Activated T-helper 1 cell treated with anti-CD3 and anti-CD28 coated beads, Interleukin-12 subunit alpha, Interleukin-12 subunit beta, Interleukin-2, Interleukin-4 antibody, amounts not matched to agents 30 ng/mL and 10 ng/mL and 1 ng/mL, durations not matched to agents 14 hours and 24 hours and 36 hours (primary cell): ENCODE measurements at places on chromosomes 3 and 15. TPM values are rescaled to one million over a fixed set of nuclear protein-coding genes. Genes with fewer than 3 reads are reported as not detected.

DNA sequence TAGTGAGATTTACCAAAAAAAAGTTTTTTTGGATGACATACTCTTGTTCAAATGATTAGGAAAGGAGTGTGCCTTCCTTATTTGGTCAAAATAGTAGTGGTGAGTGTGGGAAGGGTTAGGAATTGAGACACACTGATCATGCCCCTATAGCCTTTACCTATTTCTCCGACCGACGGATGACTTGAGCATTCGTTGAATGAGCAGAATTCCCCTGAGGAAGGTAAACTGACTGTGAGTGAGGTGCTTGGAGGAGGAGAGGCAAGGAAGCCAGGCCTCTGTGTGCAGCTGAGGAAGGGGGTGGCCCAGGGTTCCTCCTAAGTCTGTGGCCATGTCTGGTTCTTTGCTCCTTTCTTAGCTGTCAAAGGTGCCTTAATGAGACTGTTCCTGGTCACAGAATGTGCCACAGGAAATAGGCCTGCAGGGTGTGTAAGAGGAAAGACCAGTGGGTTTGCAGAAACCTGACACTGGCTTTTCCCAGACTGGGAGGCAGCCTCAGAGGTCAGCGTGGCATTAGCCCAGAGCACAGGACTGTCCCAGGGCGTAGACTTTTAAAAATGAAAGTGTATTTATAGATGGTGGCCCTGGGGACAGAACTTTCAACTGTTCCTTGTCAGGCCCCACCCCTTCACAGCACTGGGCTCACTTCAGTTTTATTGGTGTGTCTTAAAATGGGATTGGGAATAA, 307.7 kb upstream of the C2CD4B start:
- no peak for DNase-seq

DNA sequence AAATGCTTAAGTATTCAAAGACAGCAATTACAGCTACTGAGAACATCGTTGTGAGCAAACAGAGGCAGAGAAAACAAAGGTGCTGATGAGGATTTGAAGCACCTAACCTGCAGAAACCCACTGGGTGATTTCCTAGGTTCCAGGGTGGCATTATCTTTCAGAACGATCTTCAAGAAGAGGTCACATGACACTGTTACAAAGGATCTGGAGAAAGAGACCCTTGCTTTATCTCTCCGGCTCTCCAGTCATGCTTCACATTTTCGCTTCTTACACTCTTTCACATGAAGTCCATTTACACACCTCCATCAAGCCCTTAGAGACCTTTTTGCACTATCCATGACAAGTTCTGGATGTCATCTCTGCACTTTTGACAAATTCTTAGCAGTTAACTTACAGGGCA, 70.8 kb downstream of the GOLGA8B start:
- no peak for DNase-seq

- DNase-seq = no peak
Observed at GRCh38 chr3:72635551-72635950, 212.7 kb downstream of the SHQ1 start.

DNA sequence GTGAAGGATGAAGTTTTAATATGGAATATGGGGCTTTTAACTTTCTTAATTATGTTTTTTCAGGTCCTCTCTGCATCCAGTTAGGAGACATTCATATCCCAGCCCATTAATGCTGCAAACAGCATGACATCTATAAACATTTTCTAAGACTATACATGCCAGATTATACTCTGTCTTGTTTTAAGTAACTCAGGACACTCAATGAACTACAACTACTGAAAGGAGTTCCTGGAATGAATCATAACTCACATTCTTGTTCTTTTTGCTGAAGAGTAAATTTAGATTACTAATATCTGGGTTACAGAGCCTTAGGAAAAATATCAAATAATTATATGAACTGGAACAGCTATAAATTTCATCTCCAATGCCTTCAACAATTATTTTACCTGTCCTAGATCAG, 167.4 kb downstream of the STAG1 start:
- no peak for DNase-seq

DNA sequence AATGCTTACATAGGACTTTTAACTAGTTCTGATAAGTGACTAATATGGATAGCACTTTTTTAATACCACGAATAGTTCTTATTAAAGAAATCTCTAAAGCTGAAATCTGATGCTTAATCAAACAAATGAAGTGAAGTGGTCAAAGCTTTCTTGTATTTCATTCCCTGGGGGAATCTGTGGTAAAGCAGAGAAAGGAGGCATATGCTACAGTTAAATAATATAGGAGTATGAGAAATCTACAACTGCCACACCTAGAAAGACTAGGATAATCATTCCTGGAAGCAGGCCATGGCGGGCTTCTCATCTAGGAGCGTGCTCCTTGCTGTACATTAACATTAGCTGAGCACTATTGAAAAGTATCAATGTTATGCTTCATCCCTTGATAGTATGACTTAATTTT, 835.7 kb downstream of the OTOL1 start:
- no peak for DNase-seq

DNA sequence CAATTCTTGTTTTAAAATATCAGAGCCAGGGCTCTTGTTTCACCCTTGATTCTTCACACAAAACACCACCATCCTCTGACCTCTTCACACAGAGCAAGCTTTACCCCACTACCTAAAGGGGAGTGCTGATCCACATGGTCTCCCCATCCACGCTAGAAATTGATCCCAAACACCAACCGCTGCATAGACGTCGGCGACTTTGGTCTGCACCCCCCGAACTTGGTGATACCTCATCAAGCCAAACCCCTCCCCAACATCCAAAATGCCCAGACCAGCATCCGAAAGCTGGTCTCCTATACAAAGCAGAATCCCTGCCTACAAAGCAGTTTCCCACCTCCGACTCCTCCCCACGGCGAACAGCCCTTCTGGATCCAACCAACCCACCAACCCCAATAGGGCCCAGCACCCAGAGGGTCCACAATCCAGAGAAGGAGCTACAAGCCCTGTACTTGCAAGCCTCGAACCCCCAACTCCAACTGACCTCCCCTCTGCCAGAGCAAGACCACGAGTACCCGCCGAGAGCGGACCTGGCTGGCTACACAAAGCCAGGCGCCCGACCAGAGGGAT, 25.8 kb upstream of the MTHFS start:
- DNase-seq = no peak

GRCh38 chr15:70916531-70916930, 23.9 kb downstream of the LRRC49 start:
- DNase-seq = no peak

- no peak for DNase-seq
Observed at GRCh38 chr3:42094128-42094527, 3.0 kb downstream of the TRAK1 start.

DNA sequence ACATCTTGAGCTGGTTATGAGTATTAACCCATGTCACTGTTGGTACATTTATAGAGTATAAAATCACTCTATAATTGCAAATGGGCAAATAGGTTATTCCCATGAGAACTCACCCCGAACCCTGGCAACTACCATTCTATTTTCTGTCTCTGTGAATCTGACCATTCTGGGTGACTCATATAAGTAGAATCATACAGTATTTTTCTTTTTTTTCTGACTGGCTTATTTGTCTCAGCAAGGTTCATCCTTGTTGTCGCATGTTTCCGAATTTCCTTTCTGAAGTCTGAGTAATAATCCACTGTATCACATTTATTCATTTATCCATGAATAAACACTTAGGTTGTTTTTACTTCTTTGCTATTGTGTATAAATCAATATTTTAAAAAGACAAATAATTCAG, 59.9 kb upstream of the CHRM5 start:
- no peak for DNase-seq

DNA sequence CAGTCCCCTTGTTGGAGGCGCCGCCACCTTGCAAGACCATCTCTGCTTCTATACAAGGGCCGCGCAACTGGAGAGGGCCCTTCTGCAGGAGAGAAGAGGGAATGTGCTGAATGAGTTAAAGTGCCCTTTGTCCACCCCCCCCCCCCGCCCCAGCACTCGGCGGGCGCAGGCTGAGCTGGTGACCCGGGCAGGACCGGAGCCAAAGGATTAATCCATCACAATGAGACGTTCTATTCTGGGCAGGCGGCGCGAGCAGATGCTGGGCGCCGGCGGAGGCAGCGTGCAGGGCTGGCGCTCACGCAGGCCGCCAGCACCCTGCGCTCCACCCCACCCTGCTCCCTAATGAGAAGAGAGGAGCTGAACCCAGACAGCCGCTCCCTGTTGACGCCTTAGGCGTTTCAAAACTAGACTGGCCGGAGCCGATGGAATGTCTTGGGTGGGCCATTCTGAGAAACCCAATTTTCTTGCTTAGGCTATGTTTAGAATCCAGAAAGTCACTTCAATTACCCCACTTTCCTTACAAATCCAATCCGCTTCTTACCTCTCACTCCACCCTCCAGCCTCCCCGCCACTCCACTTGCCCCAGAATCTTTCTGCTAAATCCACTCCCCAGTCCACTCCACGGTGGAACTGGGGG, 32.9 kb downstream of the GJD2 start:
- DNase-seq = no peak

DNA sequence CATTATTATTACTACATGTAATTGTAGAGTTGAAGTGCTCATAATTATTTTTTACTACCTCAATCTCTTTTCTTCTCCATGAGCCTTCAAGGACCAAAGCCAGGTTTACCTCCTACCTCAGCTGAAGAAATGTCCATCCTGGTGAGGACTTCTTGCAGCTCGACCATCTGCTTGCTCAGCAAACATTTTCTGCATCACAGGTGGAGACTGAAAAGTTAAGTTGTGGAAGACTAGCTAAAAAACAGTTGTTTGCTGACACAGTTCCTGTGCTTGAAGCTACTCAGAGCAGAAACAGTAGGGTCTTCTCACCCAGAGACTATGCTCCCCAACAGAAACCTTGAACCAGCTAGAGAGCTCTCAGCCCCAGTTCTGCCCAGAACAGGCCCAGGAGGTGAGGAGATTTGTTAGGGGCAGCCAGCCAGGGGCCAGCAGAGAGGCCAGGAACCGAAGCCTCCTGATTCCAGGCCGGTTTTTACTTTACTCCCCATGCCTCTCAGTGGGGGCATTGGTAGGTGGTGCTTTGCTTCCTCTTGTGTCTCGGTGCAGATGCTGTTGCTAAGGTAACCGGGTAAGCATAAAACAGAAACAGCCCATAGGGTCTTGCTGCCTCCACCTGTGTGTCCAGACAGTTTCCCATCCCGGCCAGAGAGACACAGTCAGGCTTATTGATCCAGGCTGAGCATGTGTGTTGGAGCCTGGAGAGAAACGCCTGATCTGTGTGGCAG, 54.9 kb downstream of the CCNL1 start:
- no peak for DNase-seq

DNA sequence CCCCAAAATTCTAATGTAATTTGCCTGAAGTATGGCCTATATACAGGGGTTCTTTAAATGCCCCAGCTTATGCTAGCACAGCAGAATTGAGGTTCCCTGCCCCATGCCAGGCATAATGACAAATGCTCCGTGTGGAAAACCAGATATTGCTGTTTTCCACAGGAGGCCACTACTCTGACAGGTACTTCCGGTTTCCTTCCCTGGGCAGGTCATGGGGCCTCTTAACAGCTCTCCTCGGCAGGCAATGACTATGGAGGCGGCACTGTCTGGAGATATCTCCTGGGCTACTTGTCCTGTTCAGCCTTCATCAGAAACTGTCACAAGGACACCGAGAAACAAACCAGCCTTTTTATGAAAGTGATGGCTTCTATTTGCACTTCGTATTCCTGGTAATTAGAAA, 54.8 kb downstream of the SLC7A14 start:
- DNase-seq = no peak

DNA sequence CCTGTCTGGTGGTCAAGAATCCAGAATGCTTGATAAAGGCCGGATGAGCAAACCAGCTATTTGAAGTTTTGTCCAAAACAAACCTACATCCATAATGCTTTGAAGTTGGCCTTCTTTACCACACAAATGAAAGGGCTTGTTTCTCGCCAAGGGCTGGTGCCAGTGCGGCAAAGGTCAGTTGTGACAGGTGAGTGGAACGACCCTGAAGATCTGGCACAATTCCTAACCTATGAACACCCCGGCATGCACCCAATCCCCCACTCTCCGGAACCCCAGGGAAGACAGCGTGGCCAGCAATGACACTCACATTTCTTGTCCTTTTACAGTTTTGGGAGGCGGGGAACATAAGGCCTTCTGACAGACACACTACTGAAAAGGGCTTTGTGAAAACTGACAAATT, 90.6 kb downstream of the ATP10A start:
- no peak for DNase-seq

DNA sequence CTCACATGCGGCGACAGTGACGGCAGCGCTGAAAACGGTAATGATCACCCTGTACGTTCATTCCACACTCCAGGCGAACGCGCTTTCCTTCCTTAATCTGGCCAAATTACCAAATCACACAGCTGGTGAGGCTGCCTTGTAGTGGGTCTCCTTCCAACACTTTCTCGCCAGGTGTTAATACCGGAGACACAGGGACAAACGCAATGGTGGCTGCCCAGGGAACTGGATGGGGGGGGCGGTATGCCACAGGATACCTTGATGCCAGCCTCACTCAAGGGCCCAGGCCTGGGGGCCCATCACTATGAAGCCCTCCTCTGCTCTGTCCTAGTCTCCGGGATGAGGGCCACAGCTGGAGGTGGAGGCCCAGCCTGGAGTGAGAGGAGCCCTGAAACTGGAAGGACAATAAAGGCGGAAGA, 1.4 kb upstream of the CAMK2N2 start:
- DNase-seq = no peak

DNA sequence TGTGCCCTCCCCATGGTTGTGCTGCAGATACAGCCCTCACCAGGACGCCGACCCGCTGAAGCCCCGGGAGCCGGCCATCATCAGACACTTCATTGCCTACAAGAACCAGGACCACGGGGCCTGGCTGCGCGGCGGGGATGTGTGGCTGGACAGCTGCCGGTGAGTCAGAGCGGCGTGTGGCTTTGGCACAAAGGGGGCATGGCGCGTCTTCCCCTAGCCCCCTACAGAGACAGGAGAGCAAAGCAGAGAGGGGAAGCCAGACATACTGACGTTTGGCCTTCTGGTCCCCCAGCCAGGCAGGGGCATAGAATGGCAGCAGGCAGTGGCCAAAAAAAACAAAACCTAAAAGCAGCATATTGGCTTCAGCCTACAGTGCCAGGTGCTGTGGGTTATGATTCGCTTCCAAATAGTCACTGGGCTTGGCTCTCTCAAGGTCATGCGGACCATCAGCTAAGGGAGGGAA, 64.0 kb downstream of the MESD start:
- DNase-seq = no peak

- no peak for DNase-seq
Observed at GRCh38 chr15:92693691-92694331, 38.2 kb upstream of the FAM174B start.

- no peak for DNase-seq
Observed at GRCh38 chr3:103818398-103818797, 1383.6 kb downstream of the ZPLD1 start.

GRCh38 chr15:101522091-101522490, 32.6 kb upstream of the PCSK6 start:
- DNase-seq = no peak

Gene RAMAC
- total RNA-seq = 26.1 and 27.3 TPM in 2 replicates

Gene MNS1
- 0.17 and 0.44 TPM in 2 replicates for total RNA-seq

Gene GYG1
- 33.6 and 34.1 TPM in 2 replicates for total RNA-seq

Gene RBPMS2
- total RNA-seq = 0.10 TPM in 1 of 2 replicates, not detected in the other

Gene LRRIQ4
- total RNA-seq = 0.10 and 0.12 TPM in 2 replicates

Gene TMCO5A
- total RNA-seq = not detected in 2 replicates

Gene P2RY14
- 7.7 and 9.4 TPM in 2 replicates for total RNA-seq

Gene ADGRG7
- total RNA-seq = not detected in 2 replicates
